ENCODE measurements at places on chromosomes 5 and 9.
A peak's percentile ranks its signal among the peaks of the same experiment; 100 is the strongest.

GRCh38 chr9:126690431-126691051 is 76.8 kb downstream of the LMX1B start:
- DNase-seq, result no peak

GRCh38 chr5:176381979-176382378 is 6.4 kb downstream of the NOP16 start:
- DNase-seq, result no peak

DNA sequence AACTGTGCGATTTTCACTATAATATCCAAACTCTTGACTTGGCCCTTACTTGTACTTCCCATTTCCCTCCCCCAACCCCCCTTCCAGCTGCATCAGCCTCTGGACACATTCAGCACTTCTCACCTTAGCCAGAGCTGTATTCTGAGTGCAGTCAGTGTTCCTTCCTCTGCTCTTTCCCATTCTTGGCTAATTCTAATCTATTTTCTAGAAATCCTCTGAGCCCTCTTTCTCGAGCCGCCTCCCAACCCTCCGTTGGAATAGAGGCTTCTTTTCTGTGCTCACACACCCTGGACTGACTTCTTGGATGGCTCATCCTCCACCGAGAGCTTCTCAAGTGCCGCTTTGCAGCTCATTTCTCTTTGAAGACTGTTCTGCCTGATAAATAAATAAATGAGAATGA is 188.8 kb downstream of the NTRK2 start:
- DNase-seq, result no peak

- DNase-seq, result no peak
These were observed 352.2 kb downstream of the NTRK2 start for GRCh38 chr9:85021686-85022085.

DNA sequence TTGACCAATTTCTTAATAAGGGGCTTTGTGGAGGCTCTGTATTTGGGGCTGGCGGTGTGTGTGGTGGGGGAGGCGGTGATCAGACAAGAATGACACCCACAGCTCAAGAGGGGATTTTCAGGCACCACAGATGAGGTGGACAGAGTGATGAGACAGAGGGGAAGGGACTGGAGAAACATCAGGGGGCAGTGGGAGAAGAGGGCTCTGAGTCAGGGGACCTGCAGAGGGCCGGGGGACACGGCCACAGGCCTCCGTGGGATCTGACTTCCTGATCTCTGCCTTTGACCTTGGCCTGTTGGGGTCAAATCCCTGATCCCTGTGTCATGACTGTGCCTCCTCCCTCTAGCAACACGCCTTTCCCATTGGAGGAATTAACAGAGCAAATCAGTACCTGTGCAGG is 197.7 kb downstream of the C9orf50 start:
- DNase-seq, result no peak

GRCh38 chr5:132428484-132429462 is 59.3 kb downstream of the SLC22A5 start:
- no peak for DNase-seq

DNA sequence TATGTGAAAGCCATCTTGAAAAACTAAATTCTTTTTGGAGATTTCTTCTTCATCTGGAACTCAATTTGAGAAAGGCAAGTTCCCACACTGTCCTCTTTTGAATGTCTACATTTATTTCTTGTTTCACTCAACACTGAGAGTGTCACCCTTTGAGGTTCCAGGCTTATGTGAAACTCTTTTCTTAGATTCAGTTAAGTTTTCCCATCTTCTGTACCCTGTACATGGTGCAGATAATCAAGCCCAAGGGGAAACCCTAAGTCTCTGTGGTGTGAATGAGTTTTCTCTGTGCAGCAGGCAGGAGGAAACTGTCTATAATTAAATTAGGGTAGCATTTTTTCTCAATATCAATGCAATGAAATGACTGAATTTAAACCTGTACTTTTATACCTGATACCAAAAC is 72.3 kb upstream of the PRLR start:
- no peak for DNase-seq

DNA sequence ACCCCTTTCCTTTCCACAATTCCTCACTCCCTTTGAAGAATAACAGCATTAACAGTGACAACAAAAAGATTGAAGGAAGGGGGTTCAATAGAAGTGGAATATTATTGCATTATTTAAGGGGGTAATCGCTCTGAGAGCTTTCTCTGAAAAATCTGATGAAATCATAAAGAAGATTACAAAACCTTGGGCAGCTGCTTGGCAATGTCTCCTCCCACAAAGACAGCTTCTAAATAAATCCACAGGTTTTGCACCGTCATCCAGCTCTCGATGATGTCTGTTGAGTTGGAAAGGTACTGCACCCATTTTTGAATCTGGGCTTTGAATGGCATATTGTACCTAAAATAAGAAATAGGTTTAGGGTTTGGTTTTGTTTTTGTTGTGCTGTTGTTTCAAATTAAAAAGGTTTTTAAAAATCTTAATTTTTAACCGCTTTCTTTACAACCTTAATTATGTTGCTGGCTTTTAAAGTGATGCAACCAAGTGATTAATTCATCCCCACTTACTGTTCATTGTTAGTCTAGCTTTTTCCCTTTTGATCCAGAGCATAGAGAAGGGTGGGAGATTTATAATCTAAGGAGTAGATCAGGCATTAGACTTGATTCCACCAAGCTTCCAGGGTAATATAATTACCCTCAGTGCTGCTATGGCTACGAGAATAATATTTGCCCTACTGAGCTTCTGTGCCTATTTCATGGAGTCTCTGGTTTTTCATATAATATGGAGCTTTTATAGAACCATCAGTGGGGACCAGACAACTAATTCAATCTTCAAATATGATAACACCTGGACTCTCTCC is 85.0 kb downstream of the DNAH5 start:
- DNase-seq, result no peak

- no peak for DNase-seq
These were observed 3.0 kb upstream of the CARD9 start for GRCh38 chr9:136376457-136376856.

- no peak for DNase-seq
These were observed 10.4 kb upstream of the ORM1 start for GRCh38 chr9:114312513-114312875.

DNA sequence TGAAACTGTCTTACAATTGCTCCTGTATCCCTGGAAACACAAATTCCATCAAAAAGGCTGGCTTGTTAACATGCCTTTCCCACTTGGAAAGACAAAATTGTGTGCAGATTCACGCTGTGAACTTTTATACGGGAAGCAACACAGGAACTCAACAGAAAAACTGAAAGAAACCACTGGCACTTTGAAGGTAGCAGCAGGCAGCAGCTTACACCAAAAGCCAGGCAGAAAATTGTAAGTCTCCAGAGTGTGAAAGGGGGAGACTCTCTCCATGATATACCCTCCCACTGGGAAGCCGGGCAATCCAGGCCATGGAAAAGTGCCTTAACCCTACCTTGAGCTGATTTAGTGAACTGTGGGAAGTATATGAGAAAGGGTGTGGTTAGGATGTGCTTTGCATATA is 943.7 kb downstream of the CDH18 start:
- no peak for DNase-seq

DNA sequence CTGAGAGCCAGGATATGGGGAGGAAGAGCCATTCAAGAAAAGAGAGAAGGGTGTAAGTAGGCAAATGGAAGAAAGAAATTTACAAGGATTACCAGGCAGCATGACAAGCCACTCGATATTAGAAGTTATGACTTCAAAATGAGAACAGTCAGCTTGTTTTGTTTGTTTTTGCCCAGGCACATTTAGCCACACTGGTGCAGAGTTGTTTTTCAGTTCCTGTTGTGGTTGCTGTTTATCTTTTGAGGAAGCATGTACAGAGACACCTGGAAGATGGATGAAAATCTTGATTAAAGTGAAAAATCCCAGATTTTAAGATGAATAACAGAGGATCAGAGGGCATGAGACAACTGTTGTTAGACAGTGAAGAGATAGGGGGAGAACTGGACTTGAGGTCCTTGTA is 199.1 kb downstream of the MTRR start:
- DNase-seq, result no peak

DNA sequence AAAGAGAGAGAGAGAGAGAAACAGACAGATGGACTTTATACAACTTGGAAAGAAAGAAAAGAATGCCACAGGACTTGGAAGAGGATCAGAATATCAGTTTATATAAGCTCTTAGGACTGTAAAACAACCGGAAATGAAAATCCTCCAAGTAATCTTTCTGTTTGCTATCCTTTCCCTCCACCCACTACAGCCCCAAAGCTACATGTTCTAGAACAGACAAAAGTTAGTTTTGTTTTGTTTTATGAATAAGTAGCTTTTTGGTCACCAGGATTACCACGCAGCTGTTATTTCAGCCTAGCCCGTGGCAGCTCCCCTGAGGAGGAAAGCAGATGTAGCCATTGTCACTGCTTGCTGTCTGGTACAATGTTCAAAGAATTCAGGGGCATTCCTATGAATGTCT is 66.6 kb downstream of the SH3TC2 start:
- DNase-seq, result no peak

- no peak for DNase-seq
These were observed 10.1 kb downstream of the FBXL7 start for GRCh38 chr5:15510092-15510491.

DNA sequence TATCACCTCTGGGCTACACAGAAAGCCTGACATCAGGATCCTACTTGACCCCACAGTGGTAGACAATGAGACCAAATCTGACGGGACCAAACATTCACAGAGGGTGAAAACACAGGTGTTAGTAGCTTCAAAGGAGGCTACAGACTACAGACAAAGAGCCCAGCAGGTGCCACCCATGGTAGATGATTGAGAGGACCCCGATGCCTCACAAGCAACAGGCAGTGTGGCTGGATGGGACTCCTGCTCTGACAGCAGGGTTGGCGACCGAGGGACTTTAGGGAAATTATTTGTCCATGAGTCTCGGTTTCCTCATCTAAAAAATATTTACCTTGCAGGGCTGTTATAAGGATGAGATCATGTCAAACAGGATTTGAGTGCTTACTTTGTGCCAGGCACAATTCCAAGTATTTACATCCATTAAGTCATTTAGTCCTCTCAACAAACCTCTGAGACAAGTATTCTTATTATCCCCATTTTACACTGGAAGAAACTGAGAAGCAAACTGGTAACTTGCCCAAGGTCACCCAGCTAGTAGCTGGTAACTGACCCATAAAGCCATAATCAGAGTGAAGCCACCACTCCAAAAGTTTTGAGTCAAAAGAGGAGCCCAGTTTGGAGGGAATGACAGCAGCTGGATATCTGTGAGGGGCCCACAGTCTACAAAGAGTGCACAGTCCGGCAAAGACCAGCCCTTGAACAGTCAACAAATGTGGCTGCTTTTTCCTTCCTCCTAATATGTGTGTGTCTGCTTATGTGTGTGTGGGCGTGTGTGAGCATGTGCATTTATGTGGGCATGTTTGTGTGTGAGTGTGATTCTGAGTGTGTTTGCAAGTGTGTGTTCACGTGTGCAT is 502.0 kb downstream of the BNC2 start:
- DNase-seq, result no peak

GRCh38 chr5:127386557-127386956 is 96.0 kb downstream of the MEGF10 start:
- no peak for DNase-seq

- no peak for DNase-seq
These were observed 321.6 kb downstream of the EDIL3 start for GRCh38 chr5:84063041-84063440.

DNA sequence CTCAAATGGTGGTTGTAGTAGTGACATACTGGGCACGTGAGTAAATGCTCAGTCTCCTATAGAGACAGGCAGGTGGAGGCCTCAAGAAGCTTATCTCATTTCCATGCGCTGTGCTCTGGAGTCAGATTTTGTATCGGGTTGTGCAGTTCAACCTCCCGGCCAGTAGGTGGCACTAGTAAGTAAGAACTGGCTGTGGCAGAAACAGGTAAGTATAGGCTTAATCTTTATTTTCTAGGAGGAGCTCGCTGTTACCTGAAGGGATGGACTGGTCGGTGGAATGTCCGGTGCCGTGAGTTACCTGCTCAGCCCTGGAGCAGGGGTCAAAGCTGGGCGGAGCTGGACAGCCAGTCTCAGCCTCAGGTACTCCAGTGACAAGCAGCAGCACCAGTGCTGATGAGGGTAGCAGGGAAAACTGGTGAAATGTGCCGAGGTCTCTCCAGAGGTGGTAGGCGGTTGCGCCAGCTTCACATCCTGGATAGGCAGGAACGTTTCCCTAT is 880.1 kb upstream of the SEMA6A start:
- peak; percentile 33 for DNase-seq

DNA sequence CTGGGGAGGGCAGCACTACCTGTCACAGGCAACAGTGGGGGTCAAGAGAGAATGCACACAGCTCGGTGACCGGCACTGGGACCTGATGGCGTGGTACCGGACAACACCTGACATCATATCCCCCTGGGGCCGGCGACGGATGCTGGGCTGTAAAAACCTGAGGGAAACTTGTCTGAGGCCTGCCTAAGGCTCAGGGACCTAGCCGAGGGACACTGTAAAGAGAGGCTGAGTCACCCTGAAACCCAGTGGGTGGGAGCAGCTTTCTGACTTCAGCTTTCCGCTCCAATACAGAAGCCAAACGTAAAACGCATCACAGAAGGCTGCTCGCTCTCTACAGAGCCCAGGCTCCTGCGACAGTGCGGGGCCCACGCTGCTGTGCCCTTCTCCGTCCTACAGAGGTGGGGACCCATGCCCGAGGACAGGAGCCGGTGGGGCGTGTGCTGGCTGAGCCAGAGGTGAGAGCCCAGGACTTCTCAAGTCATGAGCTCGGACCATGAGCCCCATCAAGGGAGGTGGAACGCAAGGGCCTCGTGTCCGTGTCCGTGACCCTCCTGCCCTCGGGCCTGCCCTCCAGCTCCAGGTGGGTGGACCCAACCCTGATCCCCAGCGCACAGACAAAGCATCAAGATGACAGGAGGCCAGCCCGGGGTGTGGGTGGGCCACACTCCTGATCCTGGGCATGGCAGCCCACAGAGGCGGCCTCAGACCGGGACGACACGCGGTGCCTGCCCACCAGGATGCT is 5.3 kb downstream of the RALGDS start:
- DNase-seq, result no peak

DNA sequence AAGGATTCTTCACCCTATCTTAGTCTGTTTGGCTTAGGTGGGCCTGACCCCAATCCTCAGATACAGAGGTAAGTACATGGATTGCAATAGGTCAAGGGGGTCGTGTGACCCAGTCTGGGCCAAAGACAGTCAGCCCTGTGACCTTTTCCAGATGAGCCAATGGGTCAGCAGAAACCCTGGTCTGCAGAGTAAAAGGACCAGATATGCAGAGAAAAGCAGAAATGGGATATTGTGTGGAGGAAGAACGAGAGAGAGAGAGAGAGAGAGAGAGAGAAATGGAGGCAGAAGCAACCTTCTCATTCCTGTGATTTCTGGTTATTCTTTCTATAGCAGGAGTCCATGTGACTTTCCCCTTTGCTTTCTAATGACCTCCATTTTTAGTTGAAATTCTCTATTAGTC is 40.4 kb upstream of the CRB2 start:
- no peak for DNase-seq

- DNase-seq, result no peak
These were observed 819 bp downstream of the LSM11 start for GRCh38 chr5:157744051-157745011.

DNA sequence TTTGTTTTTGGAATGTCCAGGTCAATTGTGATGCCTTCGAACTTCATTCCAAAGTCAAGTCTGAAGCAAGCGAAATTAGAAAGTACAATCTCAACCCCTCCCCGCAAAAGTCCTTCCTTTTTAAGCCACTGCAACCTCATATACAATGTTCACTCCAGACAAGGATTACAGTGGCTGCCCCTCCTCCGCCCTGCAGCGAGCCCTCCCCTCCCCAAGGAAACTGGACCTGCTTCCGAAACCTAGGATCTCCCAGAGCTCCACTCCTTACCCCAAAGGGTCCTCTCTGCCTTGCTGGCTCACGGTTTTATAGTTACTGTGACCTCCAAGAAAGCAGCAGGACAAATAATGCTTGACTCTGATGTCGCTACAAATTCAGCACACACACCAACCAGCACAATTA is 10.4 kb downstream of the LRRC14B start:
- no peak for DNase-seq

Data from NCI-H1417 treated with DMSO at 0.1 percent for 48 hours (cell line).